ENCODE measurements at places on chromosomes 5 and 9.

- DNase-seq: no peak
These were observed 44.4 kb upstream of the APC start for GRCh38 chr5:112693301-112693700.

DNA sequence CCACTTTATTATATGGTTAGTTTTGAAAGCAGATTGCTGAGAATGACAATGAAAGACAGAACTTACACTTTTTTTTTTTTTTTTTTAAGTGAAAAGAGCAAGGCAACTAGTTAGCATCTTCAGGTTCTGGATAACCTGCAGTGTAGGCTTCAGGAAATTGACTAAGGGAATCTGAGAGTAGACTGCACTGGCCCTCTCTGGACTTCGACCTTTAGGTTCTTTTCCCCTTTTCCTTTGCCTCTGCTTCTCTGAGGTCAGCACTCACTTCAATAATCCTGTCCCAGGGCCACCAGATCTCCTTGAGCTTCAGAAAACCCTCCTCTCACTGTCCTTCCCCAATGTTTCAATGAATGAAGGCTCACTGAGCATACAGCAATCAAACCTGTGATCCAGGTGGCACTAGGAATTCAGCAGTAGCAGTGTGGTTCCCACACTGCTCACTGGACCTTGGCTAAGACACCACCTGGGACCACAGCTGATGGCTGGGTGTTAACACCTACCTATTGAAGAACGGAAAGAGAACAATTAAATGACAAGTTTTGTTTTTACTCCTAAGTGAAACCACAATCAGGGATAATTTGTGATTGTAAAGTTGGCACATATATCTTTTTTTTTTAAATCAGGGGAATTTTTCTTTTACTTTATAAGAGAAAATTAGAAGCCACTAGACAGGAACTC, 85.8 kb upstream of the IL6ST start:
- no peak for DNase-seq

GRCh38 chr5:38645508-38645907, 89.1 kb upstream of the LIFR start:
- no peak for DNase-seq

- no peak for DNase-seq
These were observed 23.6 kb upstream of the TNFSF8 start for GRCh38 chr9:114953959-114954358.

GRCh38 chr9:35840881-35841644, 12.0 kb downstream of the TMEM8B start:
- no peak for DNase-seq

GRCh38 chr9:22469928-22470544, 23.4 kb downstream of the DMRTA1 start:
- DNase-seq: no peak

DNA sequence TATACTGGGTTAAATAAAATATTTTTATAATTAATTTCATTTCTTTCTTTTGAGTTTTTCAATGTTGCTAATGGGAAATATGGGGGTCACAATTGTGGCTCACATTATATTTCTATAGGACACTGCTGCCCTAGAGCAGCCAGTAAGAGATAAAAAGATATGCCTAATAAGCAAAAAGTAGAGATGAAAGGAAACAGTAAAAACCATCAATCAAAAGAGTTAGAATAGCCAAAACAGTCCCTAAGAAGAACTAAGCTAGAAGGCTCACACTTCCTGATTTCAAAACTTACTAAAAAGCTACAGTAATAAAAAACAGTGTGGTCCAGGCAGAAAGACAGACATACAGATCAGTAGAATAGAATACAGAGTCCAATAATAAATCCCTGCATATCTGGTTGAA, 104.4 kb downstream of the FANCC start:
- DNase-seq: no peak

- no peak for DNase-seq
These were observed 262.4 kb upstream of the KIF2A start for GRCh38 chr5:62043289-62044280.

DNA sequence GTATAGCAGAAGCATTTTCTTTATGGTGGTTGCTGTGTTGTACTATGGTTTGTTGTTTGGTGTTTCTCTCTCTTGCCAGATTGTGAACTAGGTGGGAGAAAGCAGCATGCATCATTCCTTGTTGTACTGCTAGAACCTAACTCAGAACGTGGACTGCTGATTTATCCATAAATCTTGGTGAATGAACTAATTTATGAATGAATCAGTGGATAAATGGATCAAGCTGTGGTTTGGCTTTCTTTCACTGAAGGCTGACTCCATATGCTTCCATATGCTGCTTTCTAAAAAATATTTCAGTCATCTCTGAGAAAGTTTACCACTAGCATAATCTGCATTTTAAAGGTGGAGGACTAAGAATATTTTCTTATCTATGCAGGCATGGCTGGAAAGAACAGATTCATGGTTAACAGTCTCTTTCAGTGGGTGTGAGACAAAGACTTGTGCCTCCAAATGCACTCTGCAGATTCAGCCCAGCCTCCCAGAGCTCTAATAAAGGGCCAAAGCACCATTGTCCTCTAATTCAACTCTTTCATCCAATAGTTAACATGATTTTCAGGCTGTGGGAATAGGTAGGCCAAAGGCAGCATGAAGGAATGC, 237.7 kb downstream of the SH3GL2 start:
- no peak for DNase-seq

DNA sequence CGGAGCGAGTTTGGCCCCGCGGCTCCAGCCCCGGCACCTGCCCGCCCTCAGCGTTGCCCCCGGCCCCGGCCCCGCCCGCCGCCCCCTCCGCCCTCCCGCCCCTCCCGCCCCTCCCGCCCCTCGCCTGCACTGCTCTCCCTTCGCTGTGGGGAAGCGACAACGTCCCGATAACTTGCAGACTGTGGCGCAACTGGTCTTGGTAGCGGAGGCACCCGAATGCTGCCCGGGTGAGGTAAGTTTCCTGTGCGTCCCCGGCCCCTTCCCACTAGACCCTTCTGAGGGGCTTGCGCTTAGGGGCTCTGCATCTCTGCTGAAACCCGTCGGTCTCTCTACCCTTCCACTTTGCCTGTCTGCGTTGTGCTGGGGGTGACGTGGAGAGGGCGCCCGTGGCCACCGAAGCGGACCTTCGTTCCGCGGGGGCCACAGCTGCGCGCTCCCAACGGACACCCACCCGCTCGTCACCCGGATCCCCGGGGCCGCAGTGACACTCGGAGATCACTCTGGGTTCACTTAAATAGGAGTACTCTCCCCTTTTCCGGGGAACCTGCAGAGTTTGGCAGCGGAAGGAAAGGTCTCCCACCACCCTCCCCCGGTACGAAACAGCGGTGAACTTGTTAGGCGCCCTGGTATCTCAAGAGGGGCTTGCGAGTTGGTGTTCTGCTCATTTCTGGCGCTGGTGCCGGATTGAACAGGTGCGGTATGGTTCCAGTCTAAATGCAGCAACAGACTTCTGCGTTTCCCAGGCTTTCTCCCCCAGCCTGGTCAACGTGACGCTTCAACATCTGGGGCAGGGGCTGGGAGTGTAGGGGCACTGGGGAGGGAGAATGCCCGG, 707 bp downstream of the PIP5K1B start:
- DNase-seq: peak; percentile 34

GRCh38 chr9:92617951-92618510, 51.9 kb downstream of the IPPK start:
- DNase-seq: no peak

DNA sequence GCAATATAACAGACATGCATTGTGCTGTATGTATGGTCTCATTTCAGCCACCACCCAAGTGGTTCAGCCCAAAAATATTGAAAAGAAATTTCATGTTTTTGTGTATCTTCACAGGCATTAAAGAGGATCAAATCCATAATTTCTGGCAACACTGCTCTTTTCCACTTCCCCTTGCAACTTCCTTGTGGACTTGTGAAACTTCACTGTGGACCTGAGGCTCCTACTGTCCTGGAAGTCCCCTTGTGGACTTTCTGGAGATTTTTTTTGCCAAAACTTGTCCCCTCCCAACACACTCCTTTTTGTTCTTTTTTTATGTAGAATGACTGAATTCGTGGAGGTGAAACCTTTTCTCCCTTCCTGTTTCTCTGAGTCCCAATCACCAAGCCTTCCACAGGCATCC, 14.3 kb downstream of the OTULINL start:
- DNase-seq: no peak

DNA sequence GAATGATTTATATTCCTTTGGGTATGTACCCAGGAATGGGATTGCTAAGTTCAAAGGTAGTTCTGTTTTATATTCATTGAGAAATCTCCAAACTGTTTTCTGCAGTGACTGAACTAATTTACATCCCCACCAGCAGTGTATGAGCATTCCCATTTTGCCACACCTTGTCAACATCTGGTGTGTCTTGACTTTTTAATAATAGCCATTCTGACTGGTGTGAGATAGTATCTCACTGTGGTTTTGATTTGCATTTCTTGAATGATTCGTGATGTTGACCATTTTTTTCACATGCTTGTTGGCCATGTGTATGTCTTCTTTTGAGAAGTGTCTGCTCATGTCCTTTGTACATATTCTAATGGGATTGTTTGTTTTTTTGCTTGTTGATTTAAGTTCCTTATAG, 421.5 kb downstream of the KIAA0825 start:
- no peak for DNase-seq

- no peak for DNase-seq
These were observed 2071.4 kb downstream of the MAT2B start for GRCh38 chr5:165576678-165577275.

Measured in posterior cingulate gyrus (tissue), 11 donors.